ENCODE measurements at places on chromosomes 5 and 9.

DNA sequence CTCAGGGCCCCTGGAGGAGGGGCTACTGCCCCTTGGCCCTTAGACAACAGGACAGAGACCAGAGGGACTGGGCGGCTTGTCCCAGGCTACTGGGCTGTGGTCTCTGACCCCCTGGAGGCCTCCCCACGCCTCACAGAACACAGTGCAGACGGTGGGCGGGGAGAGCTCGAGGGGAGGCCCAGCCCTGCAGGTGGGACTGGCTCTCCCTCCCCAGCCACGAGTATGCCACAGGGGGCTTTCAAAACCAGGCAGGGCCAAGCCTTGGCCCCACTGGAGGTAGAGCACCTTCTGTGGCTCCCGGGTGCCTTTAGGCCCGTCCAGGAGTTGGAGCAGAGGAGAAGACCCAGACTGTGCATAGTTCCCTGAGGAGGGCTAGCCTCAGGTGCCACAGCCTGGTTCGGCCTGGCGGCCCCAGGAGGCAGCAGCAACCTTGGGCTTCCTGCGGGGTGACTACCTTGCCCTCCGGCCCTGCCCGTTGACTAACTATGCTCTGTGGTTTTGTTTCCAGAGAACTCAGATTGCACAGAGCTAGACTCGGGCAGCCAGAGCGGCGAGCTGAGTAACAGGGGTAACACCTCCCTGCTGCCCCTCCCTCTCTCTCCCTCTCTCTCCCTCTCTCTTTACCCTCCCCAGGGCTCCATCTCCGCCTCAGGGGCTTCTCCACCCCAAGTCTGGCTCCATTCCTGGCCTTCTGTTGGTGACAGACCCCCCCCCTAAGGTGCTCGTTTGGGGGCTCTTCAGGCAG is 15.5 kb downstream of the CARD19 start:
- no peak for DNase-seq

DNA sequence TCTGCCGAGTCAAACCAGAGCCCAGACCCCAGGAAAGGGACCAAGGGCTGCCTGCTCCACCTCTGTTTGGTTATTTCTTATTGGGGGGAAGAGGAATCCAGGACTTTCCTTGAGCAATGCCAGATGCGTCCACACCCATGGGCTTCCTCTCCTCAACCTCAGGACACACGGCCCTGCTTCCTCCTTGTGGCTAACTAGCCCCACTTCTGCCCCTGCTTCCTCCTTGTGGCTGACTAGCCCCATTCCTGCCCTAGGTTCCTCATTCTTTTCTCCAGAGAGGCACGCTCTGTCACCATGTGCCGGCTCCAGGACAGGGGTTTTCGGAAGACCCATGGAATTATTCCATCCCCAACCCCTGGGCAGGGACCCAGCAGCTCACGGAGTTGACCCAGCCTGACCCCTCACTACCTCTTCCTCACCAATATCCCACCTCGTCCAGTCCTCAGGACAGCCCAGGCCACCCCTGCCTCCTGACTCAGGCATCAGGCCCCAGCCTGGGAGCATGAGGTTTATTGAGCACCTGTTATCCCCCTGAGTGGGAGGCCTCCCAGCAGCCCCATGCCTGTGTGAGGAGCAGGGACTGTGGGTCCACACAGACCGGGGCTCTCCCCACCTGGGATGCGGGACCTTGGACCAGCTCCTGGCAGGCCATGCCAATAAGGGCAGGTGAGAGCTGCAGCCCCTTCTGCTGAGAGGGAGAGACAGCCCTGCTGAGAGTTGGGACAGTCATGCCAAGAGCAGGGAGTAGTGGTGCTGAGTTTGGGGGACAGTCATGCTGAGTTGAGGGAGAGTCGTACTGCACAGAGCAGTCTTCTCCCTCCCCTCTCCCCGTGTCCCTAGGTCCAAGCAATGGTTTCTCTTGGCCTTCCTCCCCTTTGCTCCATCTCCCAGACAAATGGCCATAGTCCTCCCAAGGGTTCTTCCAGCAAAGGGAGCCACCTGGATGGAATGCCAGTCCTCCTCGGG is 11.8 kb upstream of the FCN1 start:
- DNase-seq = no peak

DNA sequence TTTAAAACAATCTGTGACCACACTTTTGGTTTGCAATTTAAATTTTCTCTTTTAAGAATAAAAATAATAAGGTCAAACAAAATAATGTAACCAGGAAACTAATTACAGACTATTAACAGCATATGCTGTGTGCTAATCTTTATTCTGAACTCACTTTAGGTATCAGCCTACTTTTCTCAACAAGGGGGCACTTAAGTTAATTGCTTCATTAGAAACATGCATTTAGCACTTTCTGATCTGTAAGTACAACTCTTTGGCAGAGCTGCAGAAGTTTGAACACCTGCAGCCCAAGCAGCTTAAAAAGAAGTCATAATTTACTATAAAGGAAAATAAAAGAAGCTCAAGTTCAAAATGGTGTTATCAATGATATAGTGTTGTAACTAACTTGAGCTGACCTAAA is 21.7 kb downstream of the XRCC4 start:
- no peak for DNase-seq

- no peak for DNase-seq
These were observed 11.0 kb upstream of the SNCAIP start for GRCh38 chr5:122301016-122301415.

DNA sequence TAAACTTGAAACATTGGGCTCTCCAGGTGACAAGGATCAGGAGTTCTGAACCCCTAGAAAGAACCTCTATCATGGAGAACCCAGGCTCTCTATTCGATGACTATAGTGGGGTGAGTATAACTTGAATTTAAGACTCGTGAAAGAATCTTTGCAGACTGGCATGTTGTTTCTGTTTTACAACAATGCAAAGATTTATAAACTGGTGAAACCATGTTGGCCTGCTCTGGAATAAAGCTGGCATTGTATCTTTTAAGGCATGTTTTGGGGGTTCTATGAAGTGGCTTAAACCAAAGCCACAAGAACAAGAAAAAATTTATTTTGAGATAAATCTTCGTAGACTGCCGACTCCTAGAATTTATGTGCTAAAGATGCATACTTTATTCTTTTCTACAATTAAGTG is 9.8 kb upstream of the GDNF start:
- DNase-seq = no peak

- no peak for DNase-seq
These were observed 844 bp downstream of the POLR3G start for GRCh38 chr5:90475436-90475980.

- DNase-seq = no peak
These were observed 427.5 kb downstream of the PIK3R1 start for GRCh38 chr5:68643064-68643463.

DNA sequence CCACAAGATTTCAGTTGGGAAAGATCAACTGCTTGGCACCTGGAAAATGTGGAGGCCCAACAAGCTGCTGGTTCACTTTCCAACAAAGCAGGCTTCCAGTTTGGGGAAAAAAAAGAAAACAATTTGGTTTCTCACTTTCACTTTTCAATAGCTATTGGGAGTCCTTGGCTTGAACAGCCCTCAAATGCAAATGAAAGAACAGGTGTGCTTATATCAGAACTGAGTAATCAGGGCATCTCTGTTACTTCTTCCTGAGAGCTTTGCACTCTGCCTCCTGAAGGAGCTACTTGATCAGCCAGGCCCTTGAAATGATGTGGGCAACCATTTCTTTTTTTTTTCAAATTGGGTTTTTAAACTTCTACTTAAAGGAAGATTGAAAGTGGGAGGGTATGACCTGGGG is 73.5 kb downstream of the MFAP3 start:
- DNase-seq = no peak

GRCh38 chr5:14040542-14040941 is 96.1 kb upstream of the DNAH5 start:
- no peak for DNase-seq

GRCh38 chr9:117448066-117448465 is 33.2 kb upstream of the ASTN2 start:
- DNase-seq = no peak

DNA sequence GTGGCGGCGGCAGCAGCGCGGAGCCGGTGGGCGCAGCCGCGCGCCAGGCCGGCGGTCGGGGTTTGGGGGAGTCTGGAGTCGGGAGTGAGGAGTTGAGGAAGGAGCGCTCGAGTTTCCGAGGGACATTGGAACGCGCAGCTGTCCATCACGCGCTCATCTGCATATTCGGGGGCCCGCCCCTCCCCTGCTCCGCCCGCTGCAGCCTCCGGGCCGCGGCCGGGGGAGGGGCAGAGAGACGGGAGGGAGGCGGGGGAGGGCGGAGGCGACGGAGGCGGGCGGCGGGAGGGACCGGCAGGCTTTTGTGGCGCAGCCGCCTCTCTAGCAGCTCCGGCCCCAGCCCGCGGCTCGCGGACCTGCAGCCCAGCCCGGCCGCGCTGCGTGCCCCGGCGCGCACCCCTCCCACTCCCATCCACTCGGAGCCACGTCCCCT is at the start of gene IRX2:
TSS of gene IRX2 (minus strand) at position 86 of the 430 bp plus-strand sequence. CDS start 264 bp downstream, outside the sequence.
- DNase-seq = no peak

DNA sequence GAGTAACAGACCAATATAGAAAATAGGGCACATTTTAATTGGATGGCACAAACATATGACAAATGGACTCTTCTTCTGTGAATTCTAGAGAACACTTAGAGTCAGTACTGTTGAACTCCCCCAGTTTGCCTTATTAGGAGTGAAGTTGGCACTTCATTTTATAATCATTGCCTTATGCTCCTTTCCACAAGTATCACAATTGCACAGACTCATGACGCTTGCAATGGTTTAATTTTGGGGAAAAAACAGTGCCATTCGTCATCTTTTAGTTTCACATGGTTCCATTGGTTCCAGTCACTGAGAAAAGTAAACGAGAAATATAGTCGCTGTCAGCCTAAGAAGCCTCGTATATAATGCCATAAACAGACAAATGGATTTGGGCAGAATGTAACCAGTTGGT is 71.2 kb downstream of the LURAP1L start:
- no peak for DNase-seq

DNA sequence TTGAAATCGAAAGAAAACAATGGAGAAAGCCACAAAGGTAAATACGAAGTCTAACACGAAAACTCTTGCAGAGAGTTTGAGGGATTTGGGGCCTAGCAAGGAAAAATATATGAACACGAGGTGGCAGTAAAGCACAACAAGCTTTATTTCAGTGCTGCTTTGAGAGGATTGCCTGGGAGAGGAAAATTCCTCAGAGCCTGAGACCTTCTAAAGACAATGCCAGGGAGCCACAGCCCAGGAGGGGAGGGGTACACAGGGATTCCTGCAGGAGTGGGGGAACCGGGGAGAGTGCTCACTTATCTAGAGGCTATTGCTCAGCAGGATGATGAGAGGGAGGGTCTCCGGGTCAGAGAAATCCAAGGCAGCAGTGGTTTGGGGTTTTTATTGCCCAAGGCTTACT is 134.9 kb upstream of the ADCY2 start:
- no peak for DNase-seq

DNA sequence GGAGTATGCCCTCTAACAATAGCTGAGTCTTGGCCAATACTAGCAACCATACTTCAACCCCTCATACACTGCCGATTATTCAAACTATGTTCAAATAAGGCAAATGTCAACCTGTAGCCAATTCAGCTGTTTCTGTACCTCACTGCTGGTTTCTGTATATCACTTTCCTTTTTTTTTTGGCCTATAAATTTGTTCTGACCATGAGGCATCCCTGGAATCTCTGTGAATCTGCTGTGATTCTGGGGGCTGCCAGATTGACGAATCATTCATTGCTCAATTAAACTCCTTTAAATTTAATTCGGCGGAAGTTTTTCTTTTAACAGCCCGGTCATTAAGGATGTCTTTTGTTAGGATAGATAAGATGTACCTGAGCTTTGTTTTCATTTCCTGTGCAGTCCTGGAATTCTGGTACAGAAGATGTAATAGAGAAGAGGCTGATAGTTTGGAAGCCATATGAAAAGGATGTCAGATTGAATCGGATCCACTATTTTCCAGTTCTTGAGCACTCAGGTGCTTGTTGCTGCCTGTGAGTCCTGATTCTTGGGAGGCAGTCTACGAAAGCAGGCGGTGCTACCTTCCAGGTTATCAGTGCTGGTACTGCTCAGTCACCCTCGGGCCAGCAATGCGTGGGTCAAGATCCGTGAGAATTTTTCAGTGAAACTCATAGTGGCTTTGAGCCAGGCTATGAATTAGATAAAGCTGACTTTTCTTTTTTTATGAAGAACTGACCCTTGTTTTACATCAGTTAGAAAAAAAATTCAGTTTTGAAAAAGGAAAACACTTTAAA is 106.2 kb upstream of the TUT7 start:
- no peak for DNase-seq

DNA sequence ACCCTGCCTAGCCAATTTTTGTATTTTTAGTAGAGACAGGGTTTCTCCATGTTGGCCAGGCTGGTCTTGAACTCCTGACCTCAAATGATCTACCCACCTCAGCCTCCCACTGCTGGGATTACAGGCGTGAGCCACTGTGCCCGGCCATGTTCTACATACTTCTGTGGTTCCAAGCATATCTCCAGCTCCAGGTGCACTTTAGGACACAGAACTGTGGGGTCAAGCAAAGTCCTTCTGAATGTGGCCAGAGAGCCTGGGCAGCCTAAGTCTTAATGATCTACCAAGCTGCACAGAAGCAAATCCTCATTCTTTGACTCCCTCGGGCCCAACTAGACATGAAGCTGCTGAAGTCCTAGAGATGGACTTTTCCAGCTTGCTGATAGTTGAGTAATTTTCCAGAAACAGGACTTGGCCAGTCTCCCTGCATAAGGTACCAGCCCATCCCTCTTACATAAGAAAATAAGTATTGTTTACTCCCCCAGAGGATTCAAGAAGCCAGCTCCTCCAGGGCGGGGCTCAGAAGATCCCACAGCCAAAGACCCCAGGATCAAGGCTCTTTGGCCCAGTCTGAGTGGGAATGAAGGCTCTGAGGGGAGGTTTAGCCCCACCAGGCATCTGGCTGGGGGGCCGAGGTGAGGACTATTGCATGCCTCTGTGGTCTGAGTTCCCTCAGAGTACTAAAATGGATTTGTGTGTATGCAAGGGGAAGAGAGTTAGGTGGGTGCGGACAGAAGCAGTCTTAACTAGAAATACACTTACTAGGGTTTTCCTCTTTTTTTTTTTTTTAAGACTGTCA is 8.7 kb downstream of the CLTB start:
- DNase-seq = no peak

GRCh38 chr9:131320031-131320685 is 30.6 kb downstream of the PLPP7 start:
- no peak for DNase-seq

DNA sequence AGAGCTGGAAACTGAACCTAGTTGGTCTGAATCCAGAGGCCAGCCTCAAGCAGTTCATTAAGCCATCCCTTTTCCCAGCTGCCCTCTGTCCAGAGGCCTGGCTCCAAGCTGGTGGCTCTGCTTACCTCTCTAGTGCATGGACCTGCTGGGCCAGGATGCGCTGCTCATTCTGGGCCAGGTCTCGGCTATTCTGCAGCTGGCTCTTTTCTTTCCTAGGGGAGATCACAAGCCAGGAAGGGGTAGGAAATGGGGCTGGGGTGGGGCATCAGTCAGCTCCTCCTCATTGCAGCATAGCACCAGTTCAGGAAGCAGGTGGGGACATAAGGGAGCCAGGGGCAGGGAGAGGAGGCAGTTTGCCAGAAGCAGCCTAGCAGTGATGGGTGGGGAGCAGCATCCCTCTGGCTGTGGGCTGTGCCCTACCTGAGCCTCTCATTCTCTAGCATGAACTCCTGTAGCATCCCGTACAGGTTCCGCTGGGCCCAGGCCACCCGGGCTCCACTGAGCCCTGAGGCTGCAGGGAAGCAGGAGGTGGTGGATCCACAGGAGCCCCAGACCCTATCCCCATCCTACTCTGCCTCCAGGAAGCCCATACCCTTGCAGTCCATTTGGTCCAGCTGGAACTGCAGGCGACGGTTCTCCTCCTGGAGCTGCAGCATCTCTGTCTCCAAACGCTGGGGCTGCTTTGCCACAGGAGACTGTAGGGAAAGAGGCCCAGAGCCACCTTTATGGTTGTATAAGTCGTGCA is 5.2 kb downstream of the KIF12 start:
- DNase-seq = no peak

- DNase-seq = no peak
These were observed 19.9 kb upstream of the ZSWIM6 start for GRCh38 chr5:61311836-61312808.

GRCh38 chr5:60024104-60024503 is 130.6 kb upstream of the PDE4D start:
- no peak for DNase-seq
